ENCODE measurements at places on chromosomes 13 and 19.

DNA sequence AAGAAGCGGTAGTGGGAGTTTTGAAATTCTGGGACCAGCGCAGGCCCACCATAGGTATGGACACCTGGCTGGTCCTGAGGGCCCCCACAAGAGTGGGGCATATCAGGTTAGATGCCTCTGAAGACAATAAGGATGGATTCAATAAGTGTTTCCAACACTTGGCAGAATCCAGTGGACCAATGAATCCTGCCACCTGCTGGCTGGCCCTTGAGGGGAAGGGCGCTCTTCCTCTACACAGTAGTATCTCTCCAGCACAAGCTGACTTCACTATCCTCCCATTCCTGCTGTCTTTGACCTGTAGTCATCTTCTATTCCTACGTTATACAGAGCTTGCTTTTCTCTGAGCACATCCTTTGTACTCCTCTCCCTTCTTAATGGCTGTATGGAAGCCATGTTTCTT is 199.7 kb upstream of the TSHZ3 start:
- DNase-seq, result no peak

DNA sequence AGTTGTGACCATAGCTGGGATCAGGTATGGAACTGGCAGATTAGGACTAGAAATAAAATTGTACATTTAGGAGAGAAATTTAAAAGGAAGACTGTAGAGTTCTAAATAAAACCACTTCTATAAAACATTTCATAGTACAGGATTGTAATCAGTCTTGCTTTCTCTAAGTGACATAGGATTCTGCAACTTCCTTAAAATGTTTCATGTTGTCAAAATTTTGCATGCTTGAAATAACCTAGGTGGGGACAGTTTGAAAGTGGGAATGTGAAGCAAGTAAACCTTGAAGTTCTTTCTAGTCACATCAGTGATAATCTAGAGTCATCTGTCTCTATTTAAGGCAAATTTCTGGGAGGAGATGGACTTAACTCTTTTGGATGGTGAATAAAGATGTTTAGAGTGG is 6.7 kb downstream of the TM9SF2 start:
- no peak for DNase-seq

DNA sequence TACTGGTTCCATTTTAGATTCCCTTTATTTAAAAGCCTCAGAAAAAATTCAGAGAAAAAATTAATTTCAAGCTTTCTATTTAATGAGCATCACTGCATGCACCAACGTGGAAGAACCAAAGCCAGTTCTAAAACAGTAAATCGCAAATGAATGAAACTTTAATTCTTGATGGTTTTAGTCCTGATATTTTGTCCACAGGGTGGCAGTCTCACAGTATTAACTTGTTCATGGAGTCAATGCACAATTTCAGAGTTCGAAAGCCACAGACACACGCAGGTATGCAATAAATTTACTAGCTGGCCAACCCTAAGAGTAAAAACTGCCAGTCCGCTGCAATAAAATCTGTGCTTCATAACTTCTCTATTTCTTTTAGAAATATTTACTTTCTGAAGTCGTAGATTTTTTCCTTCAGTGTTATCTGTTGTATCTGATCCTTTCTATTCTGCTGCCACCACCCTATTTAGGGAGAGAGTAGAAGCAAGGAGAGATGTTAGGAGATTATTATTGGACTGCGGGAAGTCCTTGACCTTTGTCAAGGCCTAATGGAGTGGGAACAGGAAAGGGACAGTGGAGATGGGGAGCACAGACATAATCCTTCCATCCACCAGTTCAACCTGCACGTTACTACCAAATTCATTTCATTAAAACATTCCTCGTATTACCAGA is 7.0 kb upstream of the WBP4 start:
- peak; percentile 22 for DNase-seq

GRCh38 chr19:58217069-58217481 is 11.6 kb upstream of the ZNF544 start:
- no peak for DNase-seq

DNA sequence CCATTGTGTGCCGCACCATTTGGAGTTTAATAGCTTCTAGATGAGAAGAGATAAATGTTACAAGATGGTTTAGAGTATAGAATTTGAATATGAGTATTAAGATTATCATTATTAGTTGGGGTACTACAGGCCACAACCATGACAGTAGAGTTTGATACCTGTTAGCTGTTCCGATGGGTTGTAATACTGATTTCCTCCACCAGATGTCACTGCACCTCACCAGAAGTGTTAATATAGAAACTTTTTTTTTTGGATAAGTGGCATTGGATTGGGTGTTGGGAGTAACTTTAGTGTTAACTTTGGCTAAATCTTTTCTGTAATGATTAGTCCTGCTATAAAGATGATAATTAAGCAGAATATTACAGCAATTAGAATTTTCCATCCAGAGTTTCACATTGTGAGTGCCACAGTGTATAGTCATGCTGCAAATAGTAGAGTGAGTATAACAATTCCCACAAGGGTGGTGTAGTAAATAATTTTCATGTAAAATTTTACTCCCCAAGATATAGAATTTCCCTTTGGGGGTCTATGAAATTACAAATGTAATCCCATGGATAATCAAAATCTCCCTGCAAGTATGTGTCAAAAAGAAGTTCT is 56.3 kb downstream of the PSG3 start:
- peak; percentile 15 for DNase-seq

- no peak for DNase-seq
These were observed 19.0 kb downstream of the MAN2B1 start for GRCh38 chr19:12647490-12648071.

- DNase-seq, result no peak
These were observed 6.9 kb downstream of the TBXA2R start for GRCh38 chr19:3599776-3600187.

- DNase-seq, result no peak
These were observed 737.5 kb upstream of the SLITRK5 start for GRCh38 chr13:86933676-86934075.

GRCh38 chr13:29707876-29708543 is 112.5 kb upstream of the SLC7A1 start:
- peak; percentile 34 for DNase-seq

GRCh38 chr19:18419195-18419698 is at the start of gene SSBP4:
Gene SSBP4 (plus strand): TSS chr19:18419398. CDS start chr19:18419649, 251 bp downstream.
- no peak for DNase-seq

GRCh38 chr13:27374650-27375049 is 49.8 kb upstream of the GTF3A start:
- no peak for DNase-seq

GRCh38 chr13:106238690-106239089 is 296.8 kb downstream of the EFNB2 start:
- DNase-seq, result no peak

DNA sequence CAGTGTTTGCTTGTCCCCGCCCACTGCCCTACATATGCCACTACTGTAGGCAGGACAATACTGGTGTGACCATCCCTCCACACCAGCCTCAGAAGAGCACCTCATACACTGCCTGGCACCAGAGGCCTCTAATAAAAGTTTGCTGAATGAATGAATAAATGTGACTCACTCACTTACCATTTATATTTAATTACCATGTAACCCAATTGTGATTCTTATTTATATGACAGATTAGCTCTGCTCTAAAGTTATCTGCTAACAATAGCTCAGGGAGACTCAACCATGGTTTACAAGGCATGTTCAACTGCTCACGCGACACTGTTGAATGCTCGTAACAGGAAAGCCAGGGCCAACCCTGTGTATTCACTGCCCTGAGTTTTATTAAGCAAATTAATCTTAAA is 66.0 kb upstream of the DOCK9 start:
- no peak for DNase-seq

DNA sequence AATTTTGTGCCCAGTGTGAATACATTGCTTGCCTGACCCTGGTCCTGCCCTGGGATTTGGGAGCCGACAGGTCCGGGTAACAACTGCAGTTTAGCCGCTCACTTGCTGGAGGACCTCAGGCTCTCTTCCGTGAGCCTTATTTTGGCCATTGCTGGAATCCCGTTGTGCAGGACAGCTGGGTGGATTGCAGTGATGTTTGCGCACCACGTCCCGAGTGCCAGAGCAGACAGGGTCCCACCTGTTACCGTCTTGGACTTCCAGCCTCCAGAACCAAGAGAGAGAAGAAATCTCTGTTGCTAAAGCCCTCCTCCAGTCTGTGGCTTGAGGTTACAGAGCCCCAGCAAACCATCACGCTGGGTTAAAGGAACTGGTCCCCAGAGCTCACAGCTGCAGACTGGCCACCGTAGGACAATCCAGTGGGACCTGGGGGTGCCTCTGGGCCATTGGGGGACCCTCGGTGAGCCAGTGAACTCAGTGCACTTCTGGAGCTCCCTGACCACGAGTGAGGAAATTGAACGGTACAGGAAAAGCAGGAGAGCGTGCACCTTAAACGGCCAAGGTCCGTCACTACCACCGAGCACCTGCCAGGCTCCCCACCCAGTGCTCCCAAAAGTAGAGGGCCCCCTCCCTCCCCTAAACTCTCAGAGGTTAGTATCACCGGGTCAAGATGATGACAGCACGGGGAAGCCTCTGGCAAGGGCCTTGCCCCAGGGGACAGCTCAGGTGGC is 92.9 kb downstream of the GNG7 start:
- no peak for DNase-seq

DNA sequence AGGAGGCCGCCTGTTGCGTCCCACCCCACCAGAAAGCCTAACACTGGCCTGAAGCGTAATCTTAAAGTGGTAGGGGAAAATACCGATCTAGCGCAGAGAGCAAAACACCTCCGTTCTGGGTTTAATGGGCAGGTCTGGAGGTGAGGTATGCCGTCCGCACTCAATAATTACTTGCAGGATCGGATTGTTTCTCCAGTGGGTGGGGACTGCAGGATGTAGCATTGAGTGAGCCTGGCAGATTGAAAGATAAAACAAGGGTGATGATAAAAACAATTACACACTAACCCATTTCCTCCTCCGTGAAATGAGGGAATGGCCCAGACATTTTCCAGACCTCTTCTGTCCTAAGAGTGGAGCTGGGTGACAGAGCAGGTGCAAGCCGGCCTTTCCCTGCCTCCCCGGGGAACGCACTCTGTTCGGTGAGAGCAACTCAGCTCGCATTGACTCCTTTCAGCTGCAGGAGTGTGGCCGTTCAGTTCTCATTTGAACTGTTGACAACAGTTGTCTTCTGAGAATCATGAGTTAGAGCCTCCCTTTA is 110.2 kb upstream of the DOCK9 start:
- no peak for DNase-seq

- no peak for DNase-seq
These were observed 278.5 kb upstream of the HTR2A start for GRCh38 chr13:47175172-47175866.

DNA sequence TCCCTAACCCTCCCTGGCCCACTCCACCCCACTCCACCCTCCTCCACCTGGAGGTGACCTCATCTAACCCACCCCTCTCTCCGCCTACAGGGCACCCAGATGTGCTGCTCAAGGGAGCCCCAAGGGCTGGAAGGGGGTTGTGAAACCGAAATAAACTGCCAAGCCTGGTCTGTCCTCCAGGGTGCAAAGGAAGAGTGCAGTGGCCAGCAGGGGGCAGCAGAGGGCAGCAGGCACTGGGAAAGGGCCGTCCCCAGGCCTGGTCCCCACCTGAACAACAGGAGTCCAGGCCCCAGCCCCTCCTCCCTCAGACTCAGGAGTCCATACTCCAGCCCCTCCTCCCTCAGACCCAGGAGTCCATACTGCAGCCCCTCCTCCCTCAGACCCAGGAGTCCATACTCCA is 8.4 kb upstream of the BCAM start:
- peak; percentile 70 for DNase-seq

DNA sequence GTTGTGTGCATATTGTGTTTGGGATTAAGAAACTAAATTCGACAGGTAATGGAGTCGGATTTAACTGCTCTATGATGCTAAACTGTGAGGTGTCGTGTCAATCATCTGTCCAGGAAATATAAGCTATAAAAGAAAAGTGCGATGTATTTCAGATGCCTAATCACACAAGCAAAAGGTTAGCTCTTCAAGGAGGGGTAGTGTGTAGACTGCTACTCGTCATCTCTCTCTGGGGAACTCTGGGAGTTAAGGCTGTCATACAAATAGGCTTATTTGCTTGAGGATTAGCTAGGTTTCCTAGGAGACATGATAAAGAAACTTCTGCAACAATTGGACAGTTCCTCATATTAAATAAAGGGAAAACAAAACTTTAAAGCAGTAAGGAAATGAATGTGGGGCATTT is 462.1 kb downstream of the OLFM4 start:
- DNase-seq, result no peak

- no peak for DNase-seq
These were observed 1.6 kb upstream of the APOC1 start for GRCh38 chr19:44912854-44913253.

DNA sequence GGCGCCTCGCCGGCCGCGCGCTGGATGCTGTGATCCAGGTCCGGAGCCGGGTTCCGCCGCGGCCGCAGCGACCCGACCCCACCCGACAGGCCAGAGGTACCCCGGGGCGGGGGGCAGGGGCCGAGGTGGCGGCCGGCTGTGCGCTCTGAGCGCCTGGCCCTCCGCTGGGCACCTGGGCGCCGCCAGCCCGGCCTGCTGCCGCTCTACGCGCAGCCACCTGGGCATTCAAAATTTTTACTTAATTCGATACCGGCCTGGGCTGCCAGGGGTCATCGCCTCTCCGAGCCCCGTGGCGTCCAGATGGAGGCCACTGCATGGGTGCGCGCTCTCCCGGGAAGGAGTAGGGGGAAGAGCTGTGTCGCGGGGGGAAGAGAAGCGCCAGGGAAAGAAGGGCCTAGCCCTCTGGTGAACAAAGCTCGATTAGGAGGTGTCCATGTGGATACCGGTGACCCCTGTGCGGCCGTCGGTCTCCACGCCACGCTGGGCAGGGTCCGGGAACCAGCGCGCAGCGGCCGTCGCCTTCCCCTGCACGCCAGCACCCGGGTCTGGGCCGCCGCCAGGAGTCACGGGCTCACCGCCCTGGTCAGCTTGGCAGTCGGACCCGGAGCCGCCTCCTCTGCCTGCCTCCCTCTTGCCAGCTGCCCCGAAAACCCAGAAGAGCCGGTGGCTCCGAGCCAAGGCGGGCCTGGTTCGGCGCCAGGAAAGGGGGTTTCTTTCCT is 666 bp downstream of the BIVM start:
- DNase-seq, result no peak

DNA sequence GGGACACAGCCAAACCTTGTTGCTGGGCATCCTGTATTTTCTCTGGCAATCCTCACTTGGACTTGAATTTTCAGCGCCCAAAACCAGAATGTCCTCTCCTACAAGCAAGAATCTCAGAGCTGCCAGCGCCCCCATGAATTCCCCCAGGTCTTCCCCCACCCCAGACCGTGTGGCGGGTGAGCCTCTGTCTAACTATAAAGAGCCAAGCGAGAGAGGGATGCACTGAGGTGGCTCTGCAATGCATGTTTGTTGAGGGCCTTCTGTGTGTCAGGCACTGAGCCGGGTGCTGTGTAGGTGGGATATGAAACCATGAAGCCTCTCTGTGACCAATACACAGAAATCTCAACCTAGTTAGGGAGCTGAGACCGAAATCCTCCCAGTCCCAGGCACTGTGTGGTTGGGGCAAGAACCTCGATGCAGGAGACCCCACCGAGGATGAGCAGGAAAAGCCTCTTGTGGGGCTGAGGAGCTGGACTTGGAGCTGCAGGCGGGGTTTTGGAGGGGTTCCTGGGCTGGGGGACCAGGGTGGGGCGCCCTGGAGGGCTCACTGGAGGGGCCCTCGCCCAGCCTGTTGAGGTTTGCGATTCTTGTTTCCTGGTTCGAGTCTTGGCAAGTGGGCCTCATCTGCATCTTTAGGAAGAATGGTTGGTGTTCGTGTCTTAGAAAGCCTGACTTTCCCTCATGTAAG is 12.4 kb upstream of the PROZ start:
- no peak for DNase-seq

- no peak for DNase-seq
These were observed 35.7 kb upstream of the SLC10A2 start for GRCh38 chr13:103101901-103102300.

- no peak for DNase-seq
These were observed 5.8 kb downstream of the CD320 start for GRCh38 chr19:8302357-8302691.
